ENCODE measurements at places on chromosomes 12 and 14.

- DNase-seq = no peak
Measured at GRCh38 chr12:3602488-3602887, 111.5 kb downstream of the PRMT8 start.

DNA sequence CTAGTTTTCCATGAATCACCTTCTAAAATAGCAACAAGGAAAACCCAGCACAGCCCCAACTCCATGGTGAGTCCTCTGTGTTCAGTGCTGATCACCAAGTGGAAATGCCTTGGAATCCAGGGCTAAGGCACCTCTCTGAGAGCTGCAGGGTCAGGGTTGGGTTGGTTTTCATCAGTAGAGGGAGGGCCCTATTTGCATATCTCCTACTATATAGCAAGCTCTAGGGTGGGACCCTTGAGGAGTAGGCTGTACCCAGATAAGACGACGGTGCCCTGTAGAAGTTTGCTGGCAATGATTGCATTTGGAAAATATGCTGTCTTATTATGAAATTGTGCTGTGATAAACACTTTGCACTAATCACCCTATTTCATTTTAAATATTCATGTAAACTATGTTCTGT lies 1011.8 kb downstream of the TMEM121 start:
- DNase-seq = no peak

GRCh38 chr12:6820166-6820565 lies 1.5 kb upstream of the GPR162 start:
- DNase-seq = no peak

GRCh38 chr14:100856056-100856950 lies 30.4 kb downstream of the MEG3 start:
- DNase-seq = no peak

- DNase-seq = no peak
Measured at GRCh38 chr12:67484791-67485480, 163.6 kb upstream of the DYRK2 start.

DNA sequence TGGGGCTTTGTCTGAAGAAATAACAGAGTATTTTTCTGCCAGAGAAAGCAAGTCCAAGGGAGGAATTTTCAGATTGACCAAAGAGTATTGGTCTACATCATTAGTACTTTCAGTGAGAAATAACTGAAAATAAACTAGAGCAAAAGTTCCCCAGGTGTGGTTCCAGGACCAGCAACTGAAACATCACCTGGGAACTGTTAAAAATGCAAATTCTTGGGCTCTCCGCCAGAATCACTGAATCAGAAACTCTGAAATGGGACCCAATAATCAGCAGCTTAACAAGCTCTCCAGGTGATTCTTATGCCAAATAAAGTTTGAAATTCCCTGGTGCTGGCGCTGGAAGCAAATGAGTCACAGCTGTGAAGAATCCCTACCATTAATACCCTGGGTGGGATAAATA lies 52.1 kb downstream of the EIF2S3B start:
- no peak for DNase-seq

- DNase-seq = no peak
Measured at GRCh38 chr14:32559048-32559447, 229.9 kb downstream of the AKAP6 start.

DNA sequence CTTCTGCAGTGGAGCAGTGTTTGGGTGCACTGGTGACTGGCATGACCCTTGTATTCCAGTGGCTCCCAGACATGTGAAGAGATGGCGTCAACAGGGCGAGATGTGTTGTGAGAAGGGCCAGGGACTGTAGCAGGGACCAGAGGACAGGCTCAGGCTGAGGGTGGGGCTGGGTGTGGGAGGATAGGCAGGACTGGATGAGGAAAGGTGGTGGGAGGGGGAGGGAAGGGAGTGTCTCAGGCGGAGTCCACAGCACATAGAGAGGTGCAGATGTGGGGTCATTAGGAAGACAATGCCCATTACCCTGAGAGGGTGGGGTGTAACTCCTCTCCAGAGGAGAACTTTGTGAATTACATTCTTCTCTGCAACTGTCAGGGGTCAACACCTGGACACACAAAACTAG lies 78.5 kb downstream of the DICER1 start:
- no peak for DNase-seq

GRCh38 chr12:19633194-19633593 lies 193.9 kb downstream of the AEBP2 start:
- no peak for DNase-seq

GRCh38 chr12:25824734-25825133 lies 133.7 kb upstream of the RASSF8 start:
- no peak for DNase-seq

DNA sequence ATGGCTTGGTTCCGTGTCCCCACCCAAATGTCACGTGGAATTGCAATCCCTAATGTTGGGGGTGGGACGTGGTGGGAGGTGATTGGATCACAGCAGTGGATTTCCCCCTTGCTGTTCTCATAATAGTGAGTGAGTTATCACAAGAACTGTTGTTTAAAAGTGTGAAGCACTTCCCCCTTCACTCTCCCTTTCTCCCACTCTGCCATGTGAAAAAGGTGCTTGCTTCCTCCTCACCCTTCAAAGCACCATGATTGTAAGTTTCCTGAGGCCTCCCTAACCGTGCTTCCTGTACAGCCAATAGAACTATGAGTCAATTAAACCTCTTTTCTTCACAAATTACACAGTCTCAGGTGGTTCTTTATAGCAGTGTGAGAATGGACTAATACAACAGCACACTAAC lies 5.3 kb upstream of the CEP128 start:
- DNase-seq = no peak

- DNase-seq = peak; percentile 14
Measured at GRCh38 chr12:66047411-66048021, 83.0 kb downstream of the LLPH start.

DNA sequence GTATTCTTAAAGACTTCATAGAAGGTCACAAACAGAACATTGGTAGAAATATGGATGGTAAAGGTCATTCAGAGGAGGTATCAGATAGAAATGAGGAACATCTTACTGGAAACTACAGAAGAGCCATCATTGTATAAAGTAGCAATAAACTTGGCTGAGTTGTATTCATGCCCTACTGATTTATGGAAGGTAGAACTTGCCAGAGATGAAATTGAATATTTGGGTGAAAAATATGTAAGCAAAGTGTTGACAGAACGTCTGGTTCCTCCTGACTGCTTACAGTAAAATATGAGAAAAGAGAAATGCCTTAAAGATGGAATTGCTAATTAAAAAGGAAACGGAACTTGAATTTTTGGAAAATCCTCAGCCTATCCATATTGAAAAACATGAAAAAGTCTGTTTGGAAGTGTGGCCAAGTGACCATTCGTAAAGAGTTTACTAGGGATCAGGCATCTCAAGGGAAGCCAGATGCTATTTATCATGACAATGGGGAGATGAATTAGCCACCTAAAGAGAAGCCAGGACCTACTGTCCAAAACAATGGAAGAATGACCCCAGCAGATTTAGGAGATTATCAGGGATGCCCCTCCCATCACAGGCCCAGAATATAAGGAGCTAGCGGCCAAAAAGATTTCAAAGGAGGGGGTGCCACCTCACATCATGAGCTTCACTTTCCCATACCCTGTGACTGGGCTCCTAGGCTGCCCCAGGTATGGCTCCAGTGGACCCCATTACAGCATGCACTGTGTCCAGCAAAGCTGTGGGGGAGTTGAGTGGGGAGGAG lies 189.3 kb downstream of the ITPR2 start:
- no peak for DNase-seq

DNA sequence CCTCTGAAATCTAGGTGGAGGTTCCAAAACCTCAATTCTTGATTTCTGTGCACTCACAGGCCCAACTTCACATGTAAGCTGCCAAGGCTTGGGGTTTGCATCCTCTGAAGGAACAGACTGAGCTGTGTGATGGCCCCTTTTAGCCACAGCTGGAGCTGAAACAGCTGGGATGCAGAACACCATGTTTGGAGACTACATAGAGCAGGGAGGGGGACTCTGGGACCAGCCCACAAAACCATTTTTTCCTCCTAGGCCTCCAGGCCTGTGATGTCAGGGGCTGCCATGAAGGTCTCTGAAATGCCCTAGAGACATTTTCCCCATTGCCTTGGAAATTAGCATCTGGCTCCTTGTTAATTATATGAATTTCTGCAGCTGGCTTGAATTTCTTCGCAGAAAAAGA lies 1025.9 kb upstream of the NOVA1 start:
- DNase-seq = no peak

DNA sequence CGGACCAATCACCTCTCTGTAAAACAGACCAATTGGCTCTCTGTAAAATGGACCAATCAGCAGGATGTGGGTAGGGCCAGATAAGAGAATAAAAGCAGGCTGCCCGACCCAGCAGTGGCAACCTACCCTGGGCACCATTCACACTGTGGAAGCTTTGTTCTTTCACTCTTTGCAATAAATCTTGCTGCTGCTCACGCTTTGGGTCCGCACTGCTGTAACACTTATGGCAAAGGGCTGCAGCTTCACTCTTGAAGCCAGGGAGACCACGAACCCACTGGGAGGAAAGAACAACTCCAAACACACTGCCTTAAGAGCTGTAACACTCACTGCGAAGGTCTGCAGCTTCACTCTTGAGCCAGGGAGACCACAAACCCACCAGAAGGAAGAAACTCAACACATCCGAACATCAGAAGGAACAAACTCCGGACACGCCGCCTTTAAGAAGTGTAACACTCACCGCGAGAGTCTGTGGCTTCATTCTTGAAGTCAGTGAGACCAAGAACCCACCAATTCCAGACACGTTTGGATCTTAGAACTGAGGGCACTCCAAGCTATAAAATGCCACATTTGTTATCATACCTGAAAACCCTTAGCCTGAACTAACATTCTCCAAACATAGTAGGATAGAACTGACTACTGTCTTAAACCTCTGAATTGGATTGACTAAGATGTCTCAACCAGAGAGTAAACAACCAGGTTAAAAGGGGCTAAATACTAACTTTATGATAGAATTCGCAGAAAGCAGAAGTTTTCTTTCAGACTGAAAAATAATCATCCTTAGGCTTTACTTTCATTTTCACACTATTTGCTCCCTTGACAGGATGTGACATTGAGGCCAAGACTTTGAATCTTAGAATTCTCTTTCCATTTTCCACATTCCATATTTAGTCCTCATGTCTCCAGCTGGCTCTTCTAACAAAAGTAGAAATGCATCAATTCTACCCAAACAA lies 33.6 kb downstream of the CDKL1 start:
- no peak for DNase-seq

GRCh38 chr12:95258151-95258550 lies 40.5 kb downstream of the VEZT start:
- no peak for DNase-seq

DNA sequence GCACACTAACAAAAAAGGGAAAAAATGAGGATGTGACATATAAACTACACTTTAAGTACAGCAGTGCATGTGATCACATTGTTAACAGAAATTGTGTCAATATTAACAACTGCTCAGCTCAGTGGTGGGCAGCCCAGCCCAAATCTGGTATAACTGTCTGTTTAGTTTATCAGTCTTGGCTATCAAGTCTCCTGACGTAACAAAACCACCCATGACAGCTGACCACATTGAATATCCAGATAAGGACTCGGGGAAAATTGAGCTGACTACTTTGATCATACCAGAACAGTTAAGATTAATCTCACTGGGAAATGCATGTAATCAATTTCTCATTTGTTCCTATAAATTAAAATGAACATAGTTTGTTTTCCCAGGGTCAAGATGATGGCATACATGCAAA lies 396.6 kb downstream of the SNAPC1 start:
- DNase-seq = no peak

DNA sequence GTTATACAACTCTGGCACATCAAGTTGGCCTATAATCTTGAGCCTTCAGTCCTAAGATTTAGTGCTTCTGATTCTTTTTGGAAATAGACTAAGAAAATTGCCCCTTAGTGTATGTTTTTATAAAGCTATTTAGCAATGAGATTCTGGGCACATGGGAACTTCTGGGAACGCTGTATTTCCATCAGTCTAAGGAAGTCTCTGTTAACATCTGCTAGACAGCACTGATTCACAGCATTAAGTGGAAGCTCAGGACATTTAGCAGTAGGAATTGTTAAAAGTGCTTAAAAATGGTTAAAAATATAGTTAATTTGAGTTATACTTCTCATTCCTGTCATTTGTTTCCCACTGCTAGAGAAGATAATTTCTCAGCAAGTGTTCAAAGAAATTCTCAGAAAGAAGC lies 579.1 kb downstream of the SLC16A7 start:
- no peak for DNase-seq

DNA sequence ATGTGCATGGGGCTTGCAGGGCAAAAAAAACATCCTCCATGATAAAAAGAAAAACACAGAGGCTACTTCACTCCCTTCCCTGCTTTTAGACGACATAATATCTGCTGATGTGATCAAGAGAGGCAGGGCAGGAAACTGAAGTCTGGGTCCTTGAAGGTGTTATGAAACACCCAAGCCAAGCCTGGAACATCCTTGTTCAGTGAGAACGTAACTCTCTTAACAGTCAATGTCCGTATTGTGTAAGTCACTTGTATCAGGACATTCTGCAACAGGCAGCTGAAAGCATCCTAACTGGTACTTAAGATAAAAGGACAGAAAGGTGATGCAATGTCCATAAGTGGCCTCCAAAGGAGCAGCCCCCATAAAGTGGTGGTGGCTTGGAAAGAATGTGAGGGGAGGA lies 20.0 kb downstream of the KCNK10 start:
- DNase-seq = no peak

Data from HS-27A (cell line).